SHP77 treated with DMSO at 0.1 percent for 48 hours (cell line): ENCODE measurements at places on chromosomes 2 and 18.

- DNase-seq, result no peak
Observed at GRCh38 chr2:74347742-74348141, 4.5 kb upstream of the SLC4A5 start.

DNA sequence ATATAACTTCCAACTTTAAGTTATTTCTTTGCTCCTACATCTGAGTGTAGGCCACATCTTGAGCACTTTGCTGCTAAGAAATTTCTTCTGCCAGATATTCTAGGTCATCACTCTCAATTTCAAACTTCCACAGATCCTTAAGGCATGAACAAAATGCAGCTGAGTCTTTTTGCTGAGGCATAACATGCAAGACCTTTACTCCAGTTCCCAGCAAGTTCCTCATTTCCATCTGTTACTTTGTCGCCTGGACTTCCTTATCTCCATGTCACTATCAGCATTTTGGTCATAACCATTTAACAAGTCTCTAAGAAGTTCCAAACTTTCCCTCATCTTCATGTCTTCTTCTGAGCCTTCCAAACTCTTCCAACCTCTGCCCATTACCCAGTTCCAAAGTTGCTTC, 1077.3 kb upstream of the TMEFF2 start:
- DNase-seq, result no peak

GRCh38 chr18:51647346-51647745, 449.9 kb upstream of the MEX3C start:
- no peak for DNase-seq

- no peak for DNase-seq
Observed at GRCh38 chr2:173051463-173052215, 24.0 kb upstream of the MAP3K20 start.

- no peak for DNase-seq
Observed at GRCh38 chr2:9356261-9356660, 67.1 kb downstream of the ITGB1BP1 start.

GRCh38 chr2:26756337-26756736, 7.7 kb upstream of the SLC35F6 start:
- no peak for DNase-seq

DNA sequence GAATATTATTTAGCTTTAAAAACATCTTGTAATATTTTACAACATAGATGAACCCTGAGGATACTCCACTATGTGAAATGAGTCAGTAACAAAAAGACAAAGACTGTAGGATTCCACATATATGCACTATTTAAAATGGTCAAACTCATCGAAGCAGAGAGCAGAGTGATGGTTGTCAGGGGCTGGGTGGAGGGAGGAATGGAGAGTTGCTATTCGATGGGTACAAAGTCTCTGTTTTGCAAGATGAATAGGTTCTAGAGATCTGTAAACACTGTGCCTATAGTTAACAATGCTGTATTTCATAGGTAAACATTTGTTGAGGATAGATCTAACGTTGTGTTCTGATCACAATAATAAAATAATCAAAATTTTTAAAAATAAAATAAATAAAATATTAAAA, 1675.9 kb upstream of the CELF4 start:
- no peak for DNase-seq

GRCh38 chr18:55838841-55839240, 250.8 kb upstream of the TCF4 start:
- no peak for DNase-seq

DNA sequence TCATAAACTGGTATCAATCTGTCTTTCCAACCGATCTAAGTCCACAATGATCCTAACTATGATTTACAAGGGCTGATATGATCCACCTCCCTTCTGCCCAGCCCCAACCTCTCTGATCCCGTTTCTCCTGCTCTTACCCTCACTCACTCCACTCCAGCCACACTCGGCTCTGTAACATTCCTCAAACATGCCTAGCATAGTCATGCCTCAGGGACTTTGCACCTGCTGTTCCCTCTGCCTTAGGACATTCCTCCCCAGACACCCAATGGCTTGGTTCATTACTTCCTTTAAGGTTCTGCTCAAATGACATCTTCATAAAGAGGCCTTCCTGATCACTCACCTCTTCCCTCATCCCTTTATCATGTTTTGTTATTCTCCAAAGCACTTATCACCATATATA, 9.2 kb downstream of the DUSP11 start:
- no peak for DNase-seq

GRCh38 chr2:17199741-17200140, 318.5 kb downstream of the RAD51AP2 start:
- DNase-seq, result no peak

DNA sequence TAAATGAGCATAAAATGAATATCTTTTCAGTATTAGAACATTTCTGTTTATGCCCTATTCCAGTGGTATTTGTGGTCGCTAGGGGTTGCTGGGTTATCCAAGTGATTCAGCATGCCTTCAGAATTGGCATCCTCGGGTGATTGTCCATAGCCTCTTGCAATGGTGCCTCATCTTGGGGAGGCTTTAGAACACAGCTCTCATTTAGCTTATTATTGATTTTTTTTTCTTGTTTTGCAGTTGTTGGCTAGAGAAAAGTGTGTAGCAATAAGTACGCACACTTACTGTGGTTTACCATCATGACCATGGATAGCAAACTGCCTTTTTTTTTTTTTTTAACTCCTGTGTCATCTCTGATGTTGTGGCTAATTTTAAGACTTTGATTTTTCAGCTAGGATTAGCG, 33.6 kb downstream of the PLEKHA3 start:
- DNase-seq, result no peak

DNA sequence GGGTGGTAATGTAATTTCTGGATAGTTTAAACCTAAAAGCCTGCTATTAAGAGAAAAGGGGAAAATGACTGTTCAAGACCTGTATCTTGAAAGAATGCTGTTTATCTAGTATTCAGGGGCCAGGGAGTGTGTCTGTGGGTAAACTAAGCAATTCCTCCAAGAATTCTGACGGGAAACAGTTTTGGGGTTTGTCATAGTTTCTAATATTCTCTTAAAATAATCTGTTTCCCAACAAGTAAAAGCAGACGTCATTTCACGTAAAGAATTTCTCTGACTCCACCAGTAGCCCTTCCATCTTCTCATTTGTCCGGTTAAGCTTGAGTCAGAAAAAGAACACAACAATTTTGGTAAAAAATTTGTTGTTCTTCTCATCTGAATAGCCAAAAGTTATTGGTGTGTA, 232.1 kb upstream of the EPAS1 start:
- no peak for DNase-seq

GRCh38 chr18:53994016-53994415, 230.5 kb downstream of the MBD2 start:
- no peak for DNase-seq

DNA sequence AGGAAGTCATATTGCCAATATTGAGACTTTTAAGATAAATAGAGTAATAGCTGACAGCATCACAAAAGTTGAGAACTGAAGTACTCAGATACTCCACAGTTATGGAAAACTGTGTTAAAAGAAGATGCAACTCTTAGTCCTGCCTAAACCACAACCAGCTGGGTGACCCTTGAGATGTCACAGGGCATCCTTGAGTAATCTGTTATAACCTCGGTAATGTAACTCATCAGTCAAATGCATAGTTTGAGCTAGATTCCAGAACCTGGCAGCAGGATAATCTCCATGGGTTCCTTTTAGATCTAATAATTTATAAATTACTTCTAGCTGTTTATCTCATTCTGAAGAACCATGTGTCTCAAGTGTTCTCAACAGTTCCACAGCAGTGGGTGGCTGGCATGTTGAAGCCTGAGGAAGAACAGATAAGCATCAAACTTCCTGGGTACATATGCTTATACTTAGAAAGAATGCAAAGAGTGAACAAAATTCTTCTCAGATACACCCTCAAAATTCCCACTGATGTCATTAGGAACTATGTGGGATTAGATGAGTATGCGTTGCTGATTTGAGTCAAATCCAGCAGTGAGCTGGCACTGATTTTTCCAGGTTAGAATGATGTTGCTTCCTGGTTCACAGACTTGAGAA, 304.1 kb upstream of the ERBB4 start:
- no peak for DNase-seq

- DNase-seq, result no peak
Observed at GRCh38 chr2:159963700-159964099, 98.7 kb downstream of the PLA2R1 start.

DNA sequence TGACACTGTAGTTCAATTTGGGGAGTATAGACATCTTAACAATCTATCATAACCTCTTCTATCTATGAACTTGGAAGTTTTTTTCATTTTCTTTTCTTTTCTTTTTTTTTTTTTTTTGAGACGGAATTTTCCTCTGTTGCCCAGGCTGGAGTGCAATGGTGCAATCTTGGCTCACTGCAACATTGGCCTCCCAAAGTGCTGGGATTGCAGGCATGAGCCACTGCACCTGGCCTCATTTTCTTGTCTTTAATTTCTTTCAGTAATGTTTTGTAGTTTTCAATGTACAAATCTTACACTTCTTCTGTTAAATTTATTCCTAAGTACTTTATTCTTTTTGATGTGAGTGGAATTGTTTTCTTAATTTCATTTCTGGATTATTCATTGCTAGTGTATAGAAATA, 14.6 kb downstream of the ASAP2 start:
- no peak for DNase-seq

DNA sequence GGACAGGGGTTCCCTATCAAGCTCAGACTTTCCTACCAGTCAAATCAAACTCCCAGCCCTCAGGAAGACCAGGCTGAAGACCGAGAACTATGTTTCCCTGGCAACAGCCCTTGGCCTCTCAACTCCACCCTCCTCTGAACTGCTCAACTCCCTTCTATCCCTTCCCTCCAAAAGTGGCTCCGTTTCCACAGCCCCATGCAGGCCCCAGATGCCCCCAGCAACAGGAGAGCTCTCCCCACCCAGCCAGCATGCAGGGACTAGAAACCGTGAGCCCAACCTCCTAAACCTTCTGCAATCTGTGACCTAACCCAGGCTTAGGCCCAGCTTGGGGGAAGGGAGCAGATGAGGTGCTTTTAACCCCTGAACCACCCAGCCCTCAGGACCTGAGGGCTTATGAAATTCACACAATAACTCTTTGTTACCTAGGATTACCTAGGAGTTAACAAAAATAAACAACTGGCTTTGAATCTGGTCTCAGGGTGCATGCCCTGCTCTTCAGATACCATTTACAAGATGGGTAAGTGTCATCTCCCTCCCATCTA, 87.2 kb downstream of the BCL11A start:
- DNase-seq, result no peak
